ENCODE measurements at places on chromosomes 11 and 22.

GRCh38 chr11:119422809-119423508, at the start of gene THY1:
THY1 (minus strand) TSS chr11:119423172; CDS start chr11:119420905, 2,267 bp downstream.
- DNase-seq, result no peak

- no peak for DNase-seq
Observed at GRCh38 chr22:35555946-35556547, 15.4 kb downstream of the RASD2 start.

DNA sequence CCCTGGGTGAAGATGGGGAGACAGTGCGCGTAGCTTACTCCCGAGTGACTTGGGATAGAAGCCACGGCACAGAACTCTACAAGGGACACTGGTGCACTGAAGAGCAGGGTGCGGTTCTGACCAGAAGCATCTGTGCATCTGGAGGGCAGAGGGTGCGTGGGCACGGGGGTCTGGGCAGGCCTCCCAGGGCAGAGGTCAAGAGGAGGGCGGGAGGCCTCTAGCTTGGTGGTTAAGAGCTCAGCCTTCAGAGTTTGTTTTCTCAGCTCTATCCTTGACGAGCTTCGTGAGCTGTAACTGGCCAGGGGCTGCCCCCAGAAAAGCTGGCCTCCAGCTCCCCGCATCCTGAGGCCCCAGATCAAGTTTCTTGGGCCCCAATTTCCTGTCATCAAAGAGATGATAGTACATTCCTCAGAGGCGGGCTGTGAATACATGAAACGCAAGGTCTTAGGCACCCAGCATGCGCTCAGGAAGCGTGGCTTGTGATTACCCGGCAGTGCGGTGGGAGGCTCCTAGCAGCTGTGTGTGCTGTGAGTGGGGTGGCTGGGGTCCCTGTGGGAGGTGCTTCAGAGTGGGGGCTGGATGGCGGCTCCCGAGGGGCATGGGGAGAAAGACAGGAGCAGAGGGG, 6.0 kb upstream of the BID start:
- no peak for DNase-seq

DNA sequence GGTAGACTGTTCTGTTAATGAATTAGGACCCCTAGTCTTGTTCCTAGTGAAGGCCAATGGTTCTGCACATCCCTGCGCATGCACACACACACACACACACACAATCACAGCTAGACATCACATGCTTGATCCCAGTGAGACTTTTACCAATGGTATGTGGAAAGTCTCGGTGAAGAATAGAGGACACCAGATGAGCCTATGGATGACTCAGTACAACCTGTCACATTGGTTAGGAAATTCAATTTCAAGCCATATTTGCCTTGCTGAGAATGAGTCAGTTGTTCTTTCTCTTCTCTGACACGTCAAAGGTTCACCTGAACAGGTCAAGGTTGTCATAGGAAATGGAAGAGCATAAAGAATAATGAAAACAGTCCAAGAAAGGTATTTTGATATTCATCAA, 122.0 kb downstream of the SLC17A6 start:
- DNase-seq, result no peak

DNA sequence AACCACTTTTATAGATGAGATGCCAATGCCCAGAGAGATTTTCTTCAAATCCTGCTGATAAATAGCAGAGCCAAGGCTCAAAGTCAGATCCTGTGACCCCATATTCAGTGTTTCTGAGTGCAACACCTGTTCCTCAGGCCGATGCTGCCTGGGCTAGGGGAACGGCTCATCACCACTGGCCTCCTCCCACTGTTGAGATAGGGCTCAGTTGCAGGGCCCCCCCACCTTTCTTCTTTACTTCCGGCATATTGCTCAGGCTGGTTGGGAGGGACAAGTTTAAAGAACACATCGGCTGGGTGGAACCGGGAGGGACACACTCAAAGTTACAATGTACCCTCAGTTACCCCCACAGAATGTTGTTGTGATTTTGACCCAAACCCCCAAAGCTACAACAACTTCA, 88.3 kb upstream of the CRTAM start:
- DNase-seq, result no peak

- DNase-seq, result no peak
Observed at GRCh38 chr11:72788241-72788640, 5.6 kb downstream of the STARD10 start.

DNA sequence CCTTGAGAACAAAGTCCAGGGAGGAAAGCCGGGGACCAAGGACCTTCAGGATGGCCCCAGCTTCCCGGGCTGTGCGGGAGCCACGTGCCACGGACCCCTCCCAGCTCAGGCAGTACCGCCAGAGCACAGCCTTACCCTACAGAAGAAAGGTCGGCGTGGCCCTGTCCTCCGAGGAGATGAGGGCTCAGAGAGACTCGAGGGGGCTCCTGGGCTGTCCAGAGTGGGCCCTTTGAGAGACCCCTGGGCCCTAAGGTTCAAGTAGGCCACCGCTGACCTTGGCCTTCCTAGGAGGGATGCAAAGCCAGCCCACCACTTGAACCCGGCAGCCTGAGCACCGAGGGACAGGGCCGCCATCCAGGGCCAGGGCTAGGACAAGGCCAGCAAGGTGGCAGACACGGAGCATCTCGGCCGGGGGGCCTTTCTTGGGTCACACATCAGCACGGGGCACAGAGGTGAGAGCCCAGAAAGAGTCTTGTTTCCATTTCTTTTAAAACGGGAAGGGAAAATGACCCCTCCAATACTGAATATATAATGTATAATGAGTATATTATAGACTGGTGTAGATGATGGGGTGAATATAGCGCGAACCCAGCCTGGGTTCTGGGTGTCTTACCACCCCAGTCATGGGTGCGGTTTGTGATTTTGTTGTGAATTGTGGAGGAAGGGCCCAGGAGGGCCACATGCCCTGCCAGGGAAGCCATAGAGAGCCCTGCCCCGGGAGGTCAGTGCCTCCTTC, 34.4 kb upstream of the PPARA start:
- DNase-seq, result no peak

DNA sequence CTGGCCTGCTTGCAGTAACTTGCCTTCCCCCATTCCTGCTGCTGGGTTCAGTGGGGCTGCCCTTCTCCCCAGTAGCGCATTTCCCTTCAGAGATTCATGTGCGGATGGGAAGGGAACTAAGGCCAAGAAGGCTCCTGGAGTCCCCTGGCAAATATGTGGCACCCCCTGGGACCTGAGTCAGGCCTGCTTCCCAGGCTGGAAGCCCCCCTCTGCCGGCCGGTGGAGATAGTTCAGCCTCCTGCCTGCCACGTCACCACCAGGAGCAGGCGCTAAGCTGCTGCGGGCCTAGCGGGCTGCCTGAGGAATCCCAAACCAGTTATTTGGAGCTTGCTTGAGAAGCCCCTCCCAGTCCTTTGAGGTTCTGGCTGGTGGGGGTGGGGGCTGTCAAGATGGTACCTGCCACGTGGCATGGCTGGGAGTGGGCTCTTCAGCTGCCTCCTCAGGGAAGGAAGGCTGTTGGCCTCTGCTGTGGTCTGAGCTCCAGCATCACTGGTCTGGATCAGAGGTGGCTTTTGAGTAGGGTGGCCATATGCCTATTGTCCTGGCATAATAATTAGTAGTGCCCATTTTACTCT, 2.0 kb downstream of the SERPINH1 start:
- no peak for DNase-seq

DNA sequence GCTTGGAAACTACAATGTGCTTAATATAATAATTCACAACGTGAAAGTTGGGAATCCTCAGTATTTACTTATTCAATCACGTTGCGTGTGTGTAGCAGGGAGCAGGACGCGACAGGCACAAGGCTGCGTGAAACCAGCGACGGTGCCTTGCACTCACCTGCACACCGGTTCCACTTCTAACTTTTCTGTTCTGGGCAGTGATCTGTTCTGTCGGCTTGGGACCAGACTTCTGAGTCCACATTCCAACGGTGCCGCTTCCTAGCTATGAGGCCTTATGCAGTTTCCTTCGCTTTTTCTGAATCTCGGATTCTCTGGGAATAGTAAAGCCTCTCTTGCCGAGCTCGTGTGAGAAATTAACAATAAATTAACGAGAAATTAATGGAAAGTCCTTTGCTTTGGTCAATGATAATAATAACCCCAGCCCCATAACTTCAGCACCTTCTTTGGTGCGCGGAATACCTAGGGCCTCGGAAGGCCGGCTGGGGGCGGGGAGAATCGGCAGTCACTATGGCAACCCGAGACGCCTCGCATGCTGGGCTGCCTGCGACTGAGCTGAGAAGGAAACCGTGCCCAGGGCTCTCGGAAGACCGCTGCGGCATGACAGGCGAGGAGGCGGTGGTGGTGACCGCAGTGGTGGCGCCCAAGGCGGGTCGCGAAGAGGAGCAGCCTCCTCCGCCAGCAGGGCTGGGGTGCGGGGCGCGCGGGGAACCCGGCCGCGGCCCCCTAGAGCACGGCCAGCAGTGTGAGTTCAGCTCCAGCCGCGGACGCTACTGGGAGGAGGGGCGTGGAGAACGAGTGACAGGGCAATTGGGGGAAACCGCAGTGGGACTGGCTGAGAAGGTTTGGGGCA, at the start of gene C11orf97:
C11orf97 (plus strand) TSS at position 530 of the 850 bp plus-strand sequence; CDS start at position 598, 68 bp downstream.
- DNase-seq, result peak; percentile 88

DNA sequence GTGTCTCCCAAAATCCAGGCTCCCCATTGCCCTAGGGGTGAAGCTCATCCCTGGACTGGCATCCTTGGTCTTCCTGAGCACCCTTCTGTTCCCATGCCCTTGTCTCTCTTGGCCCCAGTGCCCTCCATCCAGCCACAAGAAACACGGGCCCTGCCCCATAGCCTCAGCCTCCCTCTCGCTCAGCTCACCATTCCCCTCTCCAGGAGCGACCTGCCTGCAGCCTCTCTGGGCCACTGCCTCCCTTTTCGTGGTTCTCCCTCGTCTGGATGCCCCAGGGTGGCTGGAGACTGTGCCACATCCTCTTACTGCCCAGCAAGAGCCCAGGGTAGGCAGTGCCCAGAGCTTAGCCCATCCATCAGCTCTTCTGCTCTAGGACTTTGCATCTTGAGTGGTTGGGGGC, 532.1 kb downstream of the TBC1D22A start:
- no peak for DNase-seq

DNA sequence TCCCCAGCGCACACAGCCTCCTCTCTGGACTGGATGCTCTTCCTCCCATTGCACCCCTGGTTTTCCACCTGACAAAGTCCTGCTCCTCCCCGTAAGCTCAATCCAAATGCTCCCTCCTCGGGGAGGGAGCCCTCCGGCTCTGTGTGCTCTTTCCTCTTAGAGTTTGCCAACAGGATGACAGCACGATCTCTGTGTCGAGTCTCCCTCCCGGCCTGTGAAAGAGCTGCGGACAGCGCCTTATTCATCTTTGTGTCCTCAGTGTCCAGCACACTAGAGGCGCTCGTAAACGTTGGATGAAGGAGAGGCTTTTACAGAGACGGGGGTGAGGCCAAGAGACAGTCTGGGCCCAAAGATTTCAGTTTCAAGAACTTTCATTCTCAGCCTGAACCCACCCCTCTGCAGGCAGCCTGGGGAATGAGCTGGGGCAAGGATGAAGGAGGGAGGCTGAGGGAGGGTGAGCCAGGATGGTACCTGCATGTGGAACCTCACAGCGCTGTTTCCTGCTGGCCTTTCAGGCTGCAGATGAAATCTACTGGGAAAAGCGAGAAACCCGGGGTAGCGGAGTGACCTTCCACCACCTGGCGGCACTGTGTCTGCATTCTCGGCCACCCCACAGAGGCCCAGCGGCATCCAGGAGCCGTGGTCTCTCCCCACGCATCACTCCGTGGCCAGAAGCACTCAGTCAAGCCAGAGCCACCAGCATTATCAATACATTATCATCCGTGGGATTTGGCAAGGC, 8.5 kb upstream of the TMPRSS4 start:
- no peak for DNase-seq

DNA sequence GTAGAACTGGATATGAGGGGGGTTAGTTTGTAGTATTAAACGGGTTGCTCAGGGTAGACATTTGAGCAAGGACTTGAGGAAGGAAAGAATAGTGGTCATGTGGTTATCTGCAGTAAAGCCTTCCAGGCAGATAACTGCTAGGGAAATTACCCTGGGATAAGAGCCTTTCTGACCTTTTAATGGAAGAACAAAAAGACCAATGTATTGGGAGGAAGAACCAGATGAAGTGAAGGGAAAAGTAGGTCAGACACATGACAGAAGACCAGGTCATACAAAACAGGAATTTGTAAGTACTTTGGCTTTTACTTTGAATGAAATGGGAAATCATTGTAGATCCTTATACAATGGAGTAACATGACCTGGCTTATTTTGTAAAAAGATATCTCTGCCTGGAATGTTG, 241.9 kb upstream of the CTSC start:
- no peak for DNase-seq

DNA sequence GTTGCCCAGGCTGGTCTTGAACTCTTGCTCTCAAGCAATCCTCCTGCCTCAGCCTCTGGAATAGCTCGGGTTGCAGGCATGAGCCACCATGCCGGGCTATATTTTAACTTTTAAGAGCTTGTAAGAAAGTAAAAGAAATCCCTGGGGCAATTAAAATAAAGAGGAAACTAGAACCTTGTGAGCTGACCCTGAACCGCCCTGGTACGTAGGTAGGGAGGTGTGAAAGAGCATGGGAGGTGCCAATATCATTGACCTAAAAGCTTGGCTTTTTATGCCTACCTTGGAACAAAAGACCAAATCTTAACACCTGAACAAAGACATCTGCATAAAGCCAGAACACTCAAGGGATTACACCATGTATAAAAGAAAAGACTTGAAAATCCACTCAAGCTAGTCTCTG, 595.1 kb downstream of the SOX6 start:
- peak; percentile 10 for DNase-seq

DNA sequence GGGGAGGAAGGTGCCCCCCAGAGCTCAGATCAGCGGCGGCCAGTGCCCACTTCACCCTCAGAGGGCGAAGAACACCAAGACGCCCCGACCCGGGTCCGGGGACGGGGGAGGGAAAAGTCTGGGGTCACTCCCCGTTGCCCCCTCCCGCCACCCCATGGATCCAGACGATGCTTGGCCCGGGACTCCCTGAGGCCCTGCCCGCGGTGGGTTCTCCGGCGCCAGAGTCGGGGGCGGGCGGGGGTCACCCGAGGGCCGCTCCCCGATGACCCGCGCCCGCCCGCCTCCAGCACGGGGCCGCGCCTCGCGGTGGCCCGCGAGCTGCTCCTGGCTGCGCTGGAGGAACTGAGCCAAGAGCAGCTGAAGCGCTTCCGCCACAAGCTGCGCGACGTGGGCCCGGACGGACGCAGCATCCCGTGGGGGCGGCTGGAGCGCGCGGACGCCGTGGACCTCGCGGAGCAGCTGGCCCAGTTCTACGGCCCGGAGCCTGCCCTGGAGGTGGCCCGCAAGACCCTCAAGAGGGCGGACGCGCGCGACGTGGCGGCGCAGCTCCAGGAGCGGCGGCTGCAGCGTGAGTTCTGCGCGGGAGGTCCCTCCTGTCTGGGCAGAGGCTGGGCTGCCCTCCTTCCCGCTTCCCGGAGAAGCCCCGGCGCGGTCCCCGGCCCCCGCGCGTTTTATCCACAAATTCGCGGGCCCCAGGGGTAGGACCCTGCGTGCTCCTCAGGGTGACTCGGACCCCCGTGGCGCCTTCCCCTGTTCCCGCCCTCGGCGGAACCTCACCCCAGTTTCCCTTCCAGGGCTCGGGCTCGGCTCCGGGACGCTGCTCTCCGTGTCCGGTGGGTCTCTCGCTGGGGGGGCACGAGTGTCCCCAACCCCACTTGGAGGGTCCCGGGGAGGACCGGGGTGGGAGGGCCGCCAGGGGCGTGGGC, 1.1 kb downstream of the NLRP6 start:
- DNase-seq, result peak; percentile 39

DNA sequence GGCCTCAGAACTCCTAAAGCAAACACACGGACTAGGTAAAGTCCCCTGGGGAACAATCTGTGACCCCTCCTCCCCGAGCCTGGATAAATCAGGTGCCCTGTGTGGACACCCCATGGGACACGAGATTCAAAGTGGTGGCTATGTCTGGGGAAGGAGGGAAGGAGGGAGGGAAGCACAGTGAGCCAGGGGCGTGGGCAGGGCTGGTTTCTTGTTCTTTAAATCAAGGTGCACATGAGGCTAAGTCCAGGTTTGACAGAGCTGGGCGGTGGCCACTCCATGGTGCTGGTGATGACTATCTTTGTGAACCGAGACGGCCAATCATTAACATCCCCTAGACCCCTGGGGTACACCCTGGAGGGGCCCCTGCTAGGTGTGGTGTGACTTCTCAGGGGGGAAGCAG, 20.3 kb upstream of the TH start:
- no peak for DNase-seq
